ENCODE measurements at places on chromosomes 7 and 10.

GRCh38 chr7:70259502-70259901, 661.2 kb downstream of the AUTS2 start:
- no peak for DNase-seq

DNA sequence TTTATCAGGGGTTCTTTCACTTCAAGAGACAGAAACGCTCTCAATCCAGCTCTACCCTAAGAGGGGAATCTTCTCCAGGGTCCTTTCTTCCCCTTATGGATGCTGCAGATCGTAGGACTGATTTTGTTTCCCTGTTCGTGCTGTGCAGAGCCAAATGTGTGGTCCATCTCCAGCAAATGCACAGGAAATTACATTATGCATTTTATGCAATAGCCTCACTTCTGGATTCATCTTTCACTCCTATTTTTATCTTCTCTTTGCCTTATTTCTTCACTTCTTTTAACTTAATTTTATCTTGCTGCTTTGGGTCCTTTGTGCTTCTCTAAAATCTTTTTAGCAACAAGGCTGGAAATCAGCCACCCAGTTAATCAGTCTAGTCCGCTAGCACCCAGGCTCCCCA, 184.5 kb upstream of the INHBA start:
- no peak for DNase-seq

DNA sequence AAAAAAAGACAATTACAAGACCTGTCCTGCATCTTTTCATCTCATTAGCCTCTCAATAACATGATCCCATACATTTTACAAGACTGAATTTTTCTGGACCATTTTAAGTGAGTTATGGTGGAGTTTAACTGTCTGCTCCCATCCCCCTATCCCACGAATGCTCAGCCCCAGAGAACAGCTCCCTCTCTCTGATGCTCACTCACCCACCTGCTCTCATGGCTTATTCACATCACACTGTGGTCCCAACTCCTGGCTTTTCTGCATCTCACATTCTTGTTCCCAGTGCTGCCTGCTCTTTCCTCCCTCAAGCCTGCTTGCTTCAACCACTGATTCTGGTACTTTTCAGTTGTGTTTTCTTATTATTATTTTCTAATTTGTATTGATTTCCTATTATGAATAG, 20.4 kb upstream of the CCSER2 start:
- DNase-seq, result no peak

DNA sequence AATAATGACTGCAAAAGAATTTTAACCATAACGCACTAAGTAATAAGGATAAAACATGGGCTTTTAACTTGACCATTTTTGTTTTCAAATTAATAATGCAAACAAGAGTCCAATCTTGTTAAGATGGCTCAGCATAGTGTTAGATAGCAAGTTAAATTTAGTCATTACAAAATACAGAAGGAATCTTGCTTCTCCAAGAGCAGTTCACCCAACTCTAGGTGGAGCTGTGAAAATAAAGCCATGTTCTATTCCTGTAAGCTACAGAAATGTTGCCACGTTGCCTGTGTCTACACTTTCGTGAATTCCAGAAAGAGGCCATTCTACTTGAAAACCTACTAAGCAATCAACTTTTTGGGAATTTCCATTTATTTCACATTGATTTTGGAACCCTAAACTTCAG, 191.9 kb downstream of the SFMBT2 start:
- no peak for DNase-seq

DNA sequence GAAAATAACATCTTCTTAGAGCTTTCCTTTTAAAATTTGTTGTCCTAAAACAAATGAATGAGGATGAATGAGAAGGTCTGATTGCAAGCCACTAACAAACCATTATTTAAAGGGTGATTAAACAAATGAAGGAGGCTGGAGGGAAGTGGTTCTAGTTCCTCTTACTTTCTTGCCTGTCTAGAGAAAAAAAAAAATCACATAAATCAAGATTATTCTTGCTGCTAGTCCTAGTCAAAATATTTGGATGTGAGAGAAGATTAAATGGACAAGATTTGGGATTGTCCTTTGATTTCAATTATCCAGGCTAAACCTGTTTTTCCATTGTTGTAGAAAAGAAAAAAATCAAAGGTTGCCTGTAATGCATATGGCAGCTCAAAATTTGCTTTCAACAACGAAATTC, 3.3 kb downstream of the SKAP2 start:
- DNase-seq, result no peak

DNA sequence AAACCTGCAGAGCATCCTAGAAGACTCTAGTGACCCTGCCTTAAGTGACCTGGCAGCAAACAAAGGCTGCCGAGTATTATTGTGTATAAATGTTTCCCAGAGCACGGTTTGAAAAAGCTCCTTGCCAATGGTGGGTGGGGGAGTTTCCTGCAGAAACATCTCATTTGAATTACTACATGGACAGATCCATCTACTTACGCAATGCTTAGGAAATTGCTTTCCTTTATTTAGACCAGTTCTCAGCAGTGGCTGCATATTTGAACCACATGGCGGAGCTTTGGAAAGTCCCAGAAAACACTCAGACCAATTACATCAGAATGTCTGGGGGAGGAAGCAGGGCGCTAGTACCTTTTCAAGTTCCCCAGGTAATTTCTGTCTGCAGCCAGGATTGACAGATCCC, 560.9 kb downstream of the SDK1 start:
- no peak for DNase-seq

DNA sequence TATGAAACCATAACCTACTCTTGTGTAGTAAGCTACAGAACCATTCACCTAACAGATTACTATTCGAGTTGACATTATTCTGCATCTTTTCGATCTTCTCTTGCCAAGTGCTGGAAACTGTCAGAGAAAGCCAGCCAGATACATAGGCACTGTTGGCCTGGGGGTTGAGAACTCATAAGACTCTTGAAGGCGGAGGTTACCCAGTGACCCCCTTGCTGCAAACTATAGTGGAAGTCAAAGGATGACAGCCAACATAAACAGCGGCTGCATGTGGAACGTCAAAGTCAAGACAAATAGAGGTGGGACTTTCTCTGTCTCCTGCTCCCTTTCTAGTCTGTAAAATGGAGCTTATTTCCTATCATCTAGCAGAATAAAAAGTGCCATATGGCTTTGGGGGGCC, 394.2 kb downstream of the LRMDA start:
- no peak for DNase-seq

GRCh38 chr10:71045936-71046335, 157.6 kb upstream of the PCBD1 start:
- no peak for DNase-seq

GRCh38 chr10:89655722-89656121, 10.7 kb upstream of the PANK1 start:
- DNase-seq, result peak; percentile 16

DNA sequence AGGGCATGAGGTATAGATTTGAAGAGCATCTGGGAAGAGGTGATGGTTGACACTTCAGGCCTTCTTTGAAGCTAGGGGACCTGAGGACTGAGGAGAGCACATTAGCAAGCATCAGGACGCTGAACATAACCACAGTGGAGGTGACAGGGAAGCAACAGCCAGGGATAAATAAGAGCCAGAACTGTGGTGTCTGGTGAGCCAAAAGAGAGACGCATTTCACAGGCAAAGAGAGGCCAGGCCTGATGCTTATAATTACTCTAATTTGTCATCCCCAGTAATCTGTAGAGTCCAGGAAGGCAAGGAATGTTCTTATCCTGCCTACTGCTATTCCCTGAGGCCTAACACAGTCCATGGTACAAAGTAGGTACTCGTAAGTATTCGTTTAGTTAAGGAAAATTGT, 10.4 kb upstream of the FAS start:
- DNase-seq, result no peak

DNA sequence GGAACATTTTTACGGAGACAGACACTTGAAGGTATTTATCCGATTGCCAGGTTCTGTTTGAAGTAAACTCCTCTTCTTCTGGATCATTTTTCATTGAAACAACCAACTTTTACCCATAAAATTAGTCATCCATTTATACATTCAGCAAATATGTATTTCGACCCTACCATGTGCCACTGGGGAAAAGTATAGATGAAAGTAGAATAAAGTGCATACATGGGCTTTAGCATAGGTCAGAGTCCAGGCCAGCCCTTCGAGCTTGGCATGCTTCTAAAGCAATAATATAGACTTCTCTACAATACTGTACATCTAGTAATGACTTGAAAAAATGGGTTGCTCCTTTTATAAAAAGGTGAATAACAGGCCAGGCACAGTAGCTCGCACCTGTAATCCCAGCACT, 10.1 kb downstream of the SLC25A16 start:
- DNase-seq, result no peak

DNA sequence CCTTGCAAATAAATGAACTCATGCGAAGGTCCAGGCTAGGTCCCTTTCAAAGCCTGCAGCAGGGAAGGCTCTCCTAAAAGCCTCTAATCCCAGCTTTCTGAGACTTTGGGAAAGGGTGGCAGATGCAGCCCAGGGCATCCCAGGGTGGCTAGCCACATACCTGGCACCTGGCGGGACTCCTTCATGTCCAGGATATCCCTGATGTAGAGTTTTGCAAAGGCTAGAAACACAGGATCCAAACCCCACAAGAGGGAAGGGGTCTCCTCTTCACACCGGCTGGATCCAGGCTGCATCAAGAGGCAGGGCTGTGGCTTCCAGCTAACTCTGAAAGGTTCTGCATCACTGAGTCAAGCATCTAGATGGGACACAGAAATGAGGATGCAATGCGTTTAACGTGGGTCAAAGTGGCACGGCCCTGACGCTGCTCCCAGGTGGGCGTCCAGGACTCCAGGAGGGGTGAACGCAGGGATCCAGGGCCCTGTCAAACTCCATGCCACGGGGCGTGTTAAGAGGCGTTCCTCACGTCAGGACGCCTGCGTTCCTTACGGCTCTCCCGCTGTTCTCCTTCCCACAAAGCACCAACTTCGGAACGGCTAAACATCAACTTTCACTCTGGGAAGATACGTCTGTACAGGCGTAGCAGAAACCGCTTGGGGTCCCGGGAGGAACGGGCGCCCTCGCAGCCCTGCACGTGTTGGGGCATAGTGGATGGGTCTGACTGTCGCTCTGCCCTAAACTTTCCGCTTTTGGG, 507 bp downstream of the STN1 start:
- DNase-seq, result no peak

Measured in memory B cell (primary cell).